ENCODE measurements at places on chromosomes 12 and 14.

GRCh38 chr14:94062344-94062940 is 18.6 kb downstream of the DDX24 start:
- no peak for DNase-seq

DNA sequence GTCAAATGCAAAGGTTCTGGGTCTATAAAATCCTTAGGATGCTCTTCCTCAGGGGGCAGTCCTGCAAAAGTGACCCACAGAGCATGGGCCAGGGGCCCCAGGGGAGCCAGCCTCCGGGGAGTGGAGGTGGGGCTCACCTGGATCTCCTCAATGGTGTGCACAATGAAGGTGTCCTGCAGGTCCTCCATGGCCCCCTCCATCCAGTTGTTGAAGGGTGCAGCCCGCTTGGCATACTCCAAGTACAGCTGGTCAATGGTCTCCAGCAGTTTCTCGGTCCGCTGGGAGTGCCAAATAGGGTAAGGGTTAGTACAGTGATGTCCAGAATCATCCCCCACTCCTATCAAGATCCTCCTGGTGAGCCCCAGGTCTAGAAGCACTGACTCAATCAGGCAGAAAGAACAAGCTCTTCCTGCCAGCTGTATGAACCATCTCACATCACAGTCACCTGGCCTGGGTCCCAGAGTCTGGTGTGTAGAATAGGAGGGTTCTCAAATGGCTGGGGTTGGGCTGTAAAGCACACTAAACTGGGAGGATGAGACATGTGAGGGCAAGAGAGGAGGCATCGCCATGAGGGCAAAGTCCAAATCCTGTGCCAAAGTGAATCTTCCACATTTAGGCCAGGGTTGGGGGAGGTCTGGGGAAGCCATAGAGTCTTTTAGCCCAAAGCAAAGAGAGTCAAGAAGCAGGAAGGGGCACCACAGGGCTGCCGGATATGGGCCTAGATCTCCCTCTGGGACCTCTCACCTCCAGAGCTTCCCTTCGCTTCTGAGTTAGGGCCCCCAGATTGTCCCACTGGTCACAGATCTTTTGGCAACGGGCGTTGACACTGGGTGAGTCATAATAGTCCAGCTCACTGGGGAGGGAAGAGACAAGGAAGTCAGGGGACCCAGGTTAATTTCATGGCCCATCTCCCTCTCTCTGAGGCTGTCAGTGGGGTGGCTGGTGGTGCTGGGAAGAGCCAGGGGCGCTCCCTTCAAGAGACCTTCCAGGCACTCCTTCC is 91.5 kb upstream of the ZFP36L1 start:
- DNase-seq: no peak

GRCh38 chr14:82836256-82836950 is 1302.8 kb upstream of the SEL1L start:
- DNase-seq: no peak

DNA sequence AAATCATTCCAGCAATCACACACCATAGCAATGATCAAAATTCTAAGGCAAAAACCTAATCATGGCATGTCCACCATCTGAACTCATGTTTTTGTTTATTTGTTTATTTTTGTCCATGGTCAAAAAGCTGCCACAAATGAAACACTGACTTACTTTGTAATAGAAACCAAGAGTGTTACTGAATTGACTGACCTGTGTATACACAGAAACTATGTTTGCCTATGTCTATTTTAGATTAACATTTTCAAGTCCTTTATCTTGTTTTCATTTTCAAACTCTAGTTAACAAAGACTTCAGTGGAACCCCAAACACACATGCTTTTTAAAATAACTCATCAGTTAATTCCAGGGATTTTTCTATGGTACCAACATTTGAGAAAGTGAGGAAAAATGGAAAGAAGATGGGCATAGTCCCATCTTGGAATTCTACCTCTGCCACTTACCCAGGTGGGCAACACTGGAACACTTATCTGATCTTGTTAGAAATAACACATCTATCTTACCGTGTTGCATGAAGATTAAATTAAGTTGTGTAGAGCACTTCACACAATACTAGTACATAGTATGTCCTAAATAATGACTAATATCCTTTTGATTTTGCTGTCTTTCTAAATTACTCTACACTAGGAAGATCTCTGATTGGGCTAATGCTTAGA is 6.4 kb downstream of the LUM start:
- no peak for DNase-seq

- DNase-seq: no peak
Observed at GRCh38 chr12:67765776-67766766, 117.5 kb downstream of the DYRK2 start.

DNA sequence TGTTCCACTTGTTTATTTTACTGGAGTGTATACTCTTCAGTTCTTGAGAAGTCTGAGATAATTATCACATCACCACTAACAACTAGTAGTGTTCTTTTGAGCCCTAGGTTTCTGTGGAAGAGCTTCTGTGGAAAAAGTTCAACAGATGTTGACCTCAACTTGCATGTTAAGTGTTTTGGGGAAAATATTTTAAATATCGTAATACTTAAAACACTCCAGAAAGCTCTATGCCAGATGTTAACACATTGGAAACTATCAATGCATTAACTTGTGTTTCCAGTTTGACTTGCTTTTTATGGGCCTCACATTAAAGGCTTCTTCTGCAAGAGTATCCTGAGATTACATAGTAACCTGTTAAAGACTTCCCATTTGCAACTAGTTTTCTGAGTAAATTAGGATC is 173.1 kb downstream of the DUSP6 start:
- no peak for DNase-seq

- DNase-seq: no peak
Observed at GRCh38 chr12:102438047-102438826, 42.1 kb downstream of the IGF1 start.

GRCh38 chr14:90753456-90754005 is 62.7 kb downstream of the TTC7B start:
- DNase-seq: no peak

DNA sequence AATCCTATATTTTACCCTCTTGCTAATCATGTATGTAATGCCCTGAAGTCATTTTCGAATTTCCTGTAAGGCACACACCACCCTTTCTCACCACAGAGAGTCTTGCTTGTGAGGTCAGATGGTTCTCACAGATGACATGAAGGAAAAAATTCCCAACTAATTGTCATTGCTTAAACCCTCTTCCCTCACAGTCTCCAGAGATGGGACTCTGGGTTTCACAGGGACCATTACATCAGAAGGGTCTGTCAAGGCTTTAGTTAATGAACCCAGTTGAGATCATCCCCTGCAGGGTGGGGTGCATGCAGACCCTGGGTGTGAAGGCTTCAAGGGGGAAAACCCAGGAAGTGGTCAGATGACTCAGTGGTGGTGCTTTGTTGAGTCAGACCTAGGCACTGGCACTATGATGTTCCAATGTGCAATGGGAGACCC is 229.6 kb downstream of the BCAT1 start:
- no peak for DNase-seq

- DNase-seq: no peak
Observed at GRCh38 chr14:51860825-51861499, 550 bp downstream of the GNG2 start.

- DNase-seq: no peak
Observed at GRCh38 chr12:124336742-124337520, 42.0 kb downstream of the RFLNA start.

- DNase-seq: no peak
Observed at GRCh38 chr12:89476232-89476631, 48.4 kb downstream of the GALNT4 start.

- DNase-seq: no peak
Observed at GRCh38 chr12:94769776-94770759, 119.7 kb upstream of the TMCC3 start.
